Lower leg skin (tissue), 4 donors: ENCODE measurements at places on chromosomes 4 and X.

GRCh38 chr4:176077561-176077960 is 11.9 kb downstream of the WDR17 start:
- no peak for DNase-seq

- DNase-seq: no peak
Measured at GRCh38 chrX:13469963-13470684, 99.3 kb upstream of the EGFL6 start.

- no peak for DNase-seq
Measured at GRCh38 chrX:112901869-112902725, 61.5 kb upstream of the AMOT start.

- no peak for DNase-seq
Measured at GRCh38 chrX:67563469-67564448, 19.9 kb downstream of the AR start.

GRCh38 chr4:23728393-23728792 is 161.5 kb downstream of the PPARGC1A start:
- no peak for DNase-seq

DNA sequence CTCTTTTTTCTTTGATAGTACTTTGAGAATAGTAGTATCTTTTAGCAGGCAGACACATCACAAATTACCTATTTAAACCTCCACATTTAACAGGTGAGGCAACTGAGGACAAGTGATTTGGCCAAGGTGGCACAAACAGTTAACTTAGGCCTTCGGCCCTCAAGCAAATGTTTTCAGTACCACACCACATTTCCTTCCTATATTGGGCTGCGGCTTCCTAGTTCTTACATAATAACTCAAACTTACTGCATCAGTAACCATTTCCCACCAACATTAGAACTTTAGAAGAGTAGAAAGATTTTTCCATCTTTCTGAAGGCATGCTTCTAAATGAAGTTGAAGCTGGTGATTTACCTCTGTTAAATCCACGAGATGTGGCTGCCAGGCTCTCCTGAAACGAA is 63.2 kb upstream of the SLC4A4 start:
- no peak for DNase-seq

DNA sequence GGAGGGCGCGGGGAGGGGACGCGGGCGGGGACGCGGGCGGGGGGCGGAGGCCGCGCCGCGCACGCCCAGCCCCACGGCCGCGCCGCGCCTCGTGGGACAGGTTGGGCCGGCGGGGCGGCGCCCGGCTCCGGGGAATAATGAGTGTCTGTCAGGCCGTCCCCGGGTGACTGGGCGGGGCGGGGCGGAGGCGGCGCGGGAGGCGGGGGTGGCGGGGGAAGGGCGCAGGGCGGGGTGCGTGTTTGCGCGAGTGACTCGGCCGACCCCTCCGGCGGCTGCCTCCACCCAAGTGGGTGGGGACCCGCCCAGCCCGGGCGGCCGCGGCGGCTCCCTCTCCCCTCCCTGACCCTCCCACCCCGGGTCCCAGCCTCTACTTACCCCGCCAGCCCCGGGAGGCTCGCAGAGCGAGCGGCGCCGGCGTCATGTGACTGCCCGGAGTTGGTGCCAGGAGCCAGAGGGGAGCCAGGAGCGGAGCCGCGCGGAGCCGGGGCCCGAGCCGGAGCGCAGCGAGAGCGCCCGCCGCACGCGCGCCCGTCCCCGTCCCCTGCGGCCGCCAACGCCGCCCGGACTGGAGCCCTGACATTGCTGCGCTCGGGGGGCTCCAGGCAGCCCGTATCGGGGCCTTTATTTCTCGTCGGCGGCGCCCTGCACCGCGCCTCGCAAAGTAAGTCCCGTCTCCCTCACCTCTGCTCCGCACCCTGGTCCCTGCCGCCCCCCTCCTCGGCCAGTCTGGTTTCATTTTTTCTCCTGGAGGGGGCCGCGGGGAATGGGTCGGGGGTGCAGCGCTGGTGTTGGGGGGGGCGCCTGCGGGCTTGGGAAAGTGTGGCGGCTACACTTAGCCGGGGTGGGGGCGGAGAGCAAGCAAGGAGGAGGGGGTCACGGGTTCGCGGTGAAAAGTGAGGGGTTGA is at the start of gene KLF3:
TSS of gene KLF3 (plus strand) at position 399 of the 905 bp plus-strand sequence. CDS start 16,427 bp downstream, outside the sequence.
- peak; percentile 99 for DNase-seq

GRCh38 chr4:30386266-30386895 is 333.8 kb upstream of the PCDH7 start:
- no peak for DNase-seq
